ENCODE measurements at places on chromosomes 7 and 10.

GRCh38 chr10:106819490-106819889, 345.0 kb downstream of the SORCS1 start:
- DNase-seq = no peak

DNA sequence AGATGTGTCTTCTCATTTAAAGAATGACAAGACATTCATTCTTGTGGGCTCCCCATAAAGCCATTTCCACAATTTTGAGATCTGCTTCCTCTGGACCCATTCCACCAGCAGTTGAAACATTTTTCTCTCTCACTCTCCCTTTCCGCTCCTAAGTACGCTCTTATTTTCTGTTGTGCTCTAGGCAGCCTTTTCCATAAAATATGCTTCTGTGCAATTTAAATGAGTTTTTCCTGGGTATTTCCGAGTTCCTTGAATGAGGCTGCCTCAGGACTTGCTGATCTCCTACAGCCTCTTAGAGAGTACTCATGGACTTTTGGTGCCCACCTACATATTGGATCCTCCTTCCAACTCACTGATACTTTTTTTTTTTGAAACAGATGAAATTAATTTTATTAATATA, 23.6 kb upstream of the AKR1D1 start:
- DNase-seq = no peak

GRCh38 chr10:123562387-123562786, 103.8 kb upstream of the GPR26 start:
- no peak for DNase-seq

DNA sequence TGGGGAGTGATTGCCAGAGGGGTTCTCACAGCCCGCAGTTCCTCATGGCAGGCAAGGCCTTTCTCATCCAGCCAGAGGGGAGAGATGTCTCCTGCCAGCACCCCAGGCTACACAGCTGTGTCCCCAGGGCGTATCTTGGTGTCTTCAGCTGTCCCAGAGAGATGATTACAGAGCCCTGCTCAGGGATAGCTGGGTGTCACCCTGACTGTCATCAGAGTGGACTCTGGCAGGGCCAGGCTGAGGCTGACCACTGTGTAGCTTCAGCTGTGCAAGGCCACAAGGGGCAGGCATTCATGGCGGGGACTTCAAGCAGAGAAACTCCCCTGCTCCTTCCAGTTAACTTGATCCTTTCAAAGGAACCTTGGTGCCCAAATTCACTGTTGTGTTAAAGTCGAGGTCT, 124.2 kb downstream of the RGS10 start:
- DNase-seq = no peak

DNA sequence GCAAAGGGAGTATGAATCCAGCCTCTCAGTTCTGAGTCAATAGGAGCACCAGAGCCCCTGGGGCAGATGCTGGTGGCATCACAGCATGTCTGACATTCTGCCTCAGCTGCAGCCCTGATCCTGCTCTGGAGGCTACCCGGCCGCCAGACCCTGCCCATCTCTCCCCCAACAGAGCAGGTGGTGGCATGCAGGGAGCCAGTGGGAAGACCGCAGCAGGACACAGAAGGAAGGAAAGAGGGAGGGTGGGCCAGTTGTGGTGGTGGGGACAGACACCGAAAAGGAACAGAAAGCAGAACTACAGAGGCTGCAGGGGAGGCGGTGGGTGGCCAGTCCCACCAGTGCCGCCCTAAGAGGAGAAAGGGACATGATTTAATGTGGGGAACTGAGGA, 35.3 kb downstream of the BLNK start:
- no peak for DNase-seq

DNA sequence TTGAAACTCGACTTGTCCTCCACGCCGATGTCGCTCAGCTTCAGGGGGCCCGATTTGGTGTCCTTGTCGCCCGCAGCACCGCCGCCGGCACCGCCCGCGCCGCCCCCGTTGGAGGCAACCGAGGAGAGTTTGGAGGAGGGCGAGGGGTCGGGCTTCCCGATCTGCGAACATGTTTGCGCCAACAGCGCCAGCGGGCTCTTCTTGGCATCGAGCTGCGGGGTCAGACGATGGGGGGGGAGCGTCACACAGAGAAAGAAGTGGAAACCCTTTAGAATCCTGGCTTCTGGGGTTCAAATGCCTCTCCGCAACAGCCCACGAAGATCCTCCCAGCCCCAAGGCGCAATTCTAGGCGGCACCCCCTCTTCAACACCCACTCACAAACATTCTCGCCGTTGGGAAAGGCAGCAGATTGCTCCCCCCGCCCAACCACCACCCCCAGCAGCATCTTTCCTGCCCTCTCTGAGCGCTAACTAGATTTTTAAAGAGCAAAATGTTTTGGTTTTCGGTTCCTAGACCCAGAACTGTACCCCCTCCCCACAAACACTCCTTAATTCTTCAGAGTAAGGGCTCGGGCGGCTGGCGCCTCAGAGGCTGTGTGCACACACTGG, 1.3 kb downstream of the ZNF503 start:
- DNase-seq = no peak

- no peak for DNase-seq
Observed at GRCh38 chr10:88659725-88660597, 4.3 kb upstream of the LIPF start.

- no peak for DNase-seq
Observed at GRCh38 chr10:61623161-61623560, 39.6 kb upstream of the CABCOCO1 start.

DNA sequence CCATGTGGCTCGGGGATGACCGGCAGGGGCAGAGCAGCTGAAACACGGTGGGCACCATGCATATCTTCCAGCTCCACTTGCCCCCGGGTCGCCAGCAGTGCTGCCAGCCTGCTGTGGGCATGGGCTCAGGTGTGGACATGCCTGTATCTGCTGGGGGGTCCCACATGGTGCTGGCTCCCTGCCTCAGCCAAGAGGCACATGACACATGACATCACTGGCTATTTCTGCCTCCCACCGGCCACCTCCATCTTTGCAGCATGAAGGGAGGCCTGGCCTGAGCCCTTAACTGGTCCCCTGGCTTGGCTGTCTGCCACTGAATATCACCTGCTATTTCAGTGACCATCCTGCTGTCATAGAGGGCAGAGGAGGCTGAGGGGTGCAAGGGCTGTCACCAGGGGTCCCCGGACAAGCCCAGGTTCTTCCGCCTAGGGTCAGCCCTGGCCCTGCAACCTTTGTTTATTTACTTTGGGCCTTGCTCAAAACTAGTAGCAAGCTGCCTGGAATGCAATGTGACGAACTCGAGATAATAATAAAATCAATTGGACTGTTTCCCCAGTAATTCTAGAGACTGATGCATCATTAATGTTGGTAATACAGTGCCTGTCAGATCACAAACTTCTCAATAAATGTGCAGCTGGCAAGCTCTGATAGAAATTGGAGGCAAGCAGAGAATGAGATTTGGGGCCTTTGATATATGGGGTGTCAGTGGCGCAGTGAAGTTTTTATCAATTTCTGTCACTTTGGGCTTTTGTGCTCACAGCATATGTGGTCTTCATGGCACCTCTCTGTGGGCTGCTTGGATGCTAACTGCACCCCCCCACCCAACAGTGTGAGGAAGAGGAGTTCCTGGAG, 28.5 kb downstream of the ZMIZ1 start:
- no peak for DNase-seq

DNA sequence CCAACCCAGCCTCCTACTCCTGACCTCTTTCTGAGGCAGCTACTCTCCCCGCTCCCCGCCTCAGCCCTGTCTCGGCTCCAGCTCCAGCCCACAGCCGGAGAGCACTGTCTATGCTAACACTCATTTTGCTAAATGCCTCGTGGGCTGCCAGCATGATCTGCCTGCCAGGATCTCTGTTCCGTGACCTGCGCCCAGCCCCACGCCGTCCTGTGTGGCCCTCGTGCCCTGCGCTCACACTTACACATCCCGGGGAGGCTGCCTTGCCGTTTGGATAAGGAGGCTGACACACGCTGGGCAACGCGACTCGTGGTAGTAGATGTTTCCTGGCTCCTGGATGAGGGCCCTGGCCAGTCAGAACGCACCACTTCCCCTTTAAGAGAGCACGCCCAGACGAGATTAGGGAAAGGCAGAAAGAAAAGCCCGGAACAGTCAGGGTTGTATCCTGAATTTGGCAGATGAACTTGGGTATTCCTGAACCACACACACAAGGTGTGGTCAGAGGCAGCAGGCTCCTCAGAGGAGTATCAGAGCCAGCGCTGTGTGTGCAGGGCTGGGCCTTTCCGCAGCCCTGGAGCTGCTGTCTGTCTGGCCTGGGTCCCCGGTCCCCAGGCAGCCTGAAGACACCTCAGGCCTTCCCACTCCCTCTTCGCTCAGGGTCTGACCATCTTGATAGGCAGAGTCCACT, 97.7 kb upstream of the EFCAB10 start:
- DNase-seq = no peak

- DNase-seq = no peak
Observed at GRCh38 chr7:139972029-139972428, 90.7 kb downstream of the PARP12 start.

DNA sequence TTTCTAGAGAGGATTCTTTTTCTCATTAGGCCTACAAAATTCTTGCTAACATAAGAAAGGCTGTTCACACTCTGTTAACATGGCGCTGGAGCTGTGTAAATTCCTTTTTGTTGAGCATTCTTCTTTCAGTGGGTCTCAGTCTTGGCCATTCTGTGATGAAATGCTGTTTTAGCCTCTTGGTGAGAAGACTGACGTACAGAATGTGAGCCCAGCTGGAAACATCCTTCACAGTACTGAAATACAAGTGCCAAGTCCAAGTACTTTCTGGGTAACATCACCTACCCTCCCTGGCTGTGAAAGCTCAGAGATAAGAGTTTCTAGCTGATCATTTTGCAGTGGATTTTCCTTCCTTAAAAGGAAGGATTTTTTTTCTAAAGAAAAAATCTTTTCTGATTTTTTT, 231.8 kb downstream of the AHR start:
- no peak for DNase-seq

GRCh38 chr10:79236433-79236765, 110.9 kb upstream of the PPIF start:
- no peak for DNase-seq

DNA sequence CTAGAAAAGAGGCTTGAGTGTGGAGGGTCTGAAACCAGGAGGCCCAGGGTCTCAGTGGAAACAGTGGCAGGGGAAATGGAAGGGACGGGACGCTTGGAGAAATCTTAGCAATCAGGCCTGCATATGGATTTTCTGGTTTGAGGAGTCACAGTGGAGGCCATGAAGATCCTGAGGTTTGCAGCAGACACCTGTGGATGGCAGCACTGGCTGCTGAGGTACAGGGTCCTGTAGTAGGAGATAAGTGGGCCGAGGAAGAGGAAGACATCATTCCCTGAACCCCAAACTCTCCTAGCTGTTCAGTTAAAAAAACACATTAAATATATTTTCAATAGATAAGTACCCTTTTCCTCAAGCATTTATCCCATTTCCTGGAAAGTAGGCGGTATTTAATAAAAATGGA, 208.8 kb upstream of the IGFBP3 start:
- no peak for DNase-seq

DNA sequence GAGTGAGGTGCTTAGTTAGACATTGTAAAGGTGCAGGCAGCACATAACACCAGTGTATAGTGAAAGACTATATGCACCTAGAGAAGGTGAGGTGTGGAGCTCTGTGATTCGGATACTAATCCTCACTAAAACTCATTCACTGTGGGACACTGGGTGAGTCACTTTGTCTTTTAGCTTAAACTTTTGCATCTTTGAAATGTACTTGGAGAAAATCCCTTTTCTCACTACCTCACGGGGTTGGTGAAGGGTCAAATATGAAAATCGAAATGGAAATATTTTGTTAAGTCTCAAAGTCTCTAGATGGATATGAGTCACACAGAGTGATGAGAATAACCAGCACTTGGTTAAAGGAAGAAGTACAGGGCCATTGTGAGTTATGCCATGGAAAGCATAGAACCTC, 38.0 kb downstream of the MDFIC start:
- DNase-seq = no peak

- no peak for DNase-seq
Observed at GRCh38 chr7:138519061-138519798, 59.2 kb downstream of the TRIM24 start.

GRCh38 chr7:51219261-51219988, 97.2 kb downstream of the COBL start:
- DNase-seq = no peak

DNA sequence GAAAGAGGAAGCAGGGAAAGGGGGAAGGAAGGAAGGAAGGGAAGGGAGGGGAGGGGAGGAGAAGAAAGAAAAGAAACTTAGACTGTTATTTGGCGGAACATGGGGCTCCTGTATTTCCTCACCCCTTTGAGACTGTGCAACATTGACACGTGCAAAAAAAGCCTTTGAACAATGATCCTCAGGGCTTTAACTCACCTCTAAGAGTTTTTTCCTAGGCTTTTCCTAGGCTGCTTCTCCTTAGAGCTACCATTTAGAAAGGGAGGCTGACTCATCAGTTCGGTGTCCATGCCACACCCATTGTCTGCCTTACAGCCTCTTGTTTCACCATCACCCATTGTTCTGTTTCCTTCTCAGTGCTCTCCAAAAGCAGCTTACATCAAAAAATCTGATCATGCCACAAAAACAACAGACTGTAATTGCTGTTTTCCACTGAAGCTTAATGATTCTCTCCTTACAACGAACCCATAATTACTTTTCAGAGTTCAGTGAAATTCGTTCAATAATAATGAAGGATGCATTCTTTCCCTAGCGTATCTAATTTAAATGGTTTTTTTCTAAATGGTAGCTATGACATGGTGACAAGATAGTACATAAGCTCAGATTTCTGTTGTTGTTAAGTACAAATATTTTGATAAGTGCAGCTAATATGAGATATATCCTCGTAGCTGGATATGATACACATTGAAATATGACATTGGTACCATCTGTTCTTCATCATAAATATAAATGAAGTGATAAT, 90.8 kb downstream of the PRLHR start:
- no peak for DNase-seq

GRCh38 chr10:104336821-104337467, 1.3 kb downstream of the ITPRIP start:
- no peak for DNase-seq

DNA sequence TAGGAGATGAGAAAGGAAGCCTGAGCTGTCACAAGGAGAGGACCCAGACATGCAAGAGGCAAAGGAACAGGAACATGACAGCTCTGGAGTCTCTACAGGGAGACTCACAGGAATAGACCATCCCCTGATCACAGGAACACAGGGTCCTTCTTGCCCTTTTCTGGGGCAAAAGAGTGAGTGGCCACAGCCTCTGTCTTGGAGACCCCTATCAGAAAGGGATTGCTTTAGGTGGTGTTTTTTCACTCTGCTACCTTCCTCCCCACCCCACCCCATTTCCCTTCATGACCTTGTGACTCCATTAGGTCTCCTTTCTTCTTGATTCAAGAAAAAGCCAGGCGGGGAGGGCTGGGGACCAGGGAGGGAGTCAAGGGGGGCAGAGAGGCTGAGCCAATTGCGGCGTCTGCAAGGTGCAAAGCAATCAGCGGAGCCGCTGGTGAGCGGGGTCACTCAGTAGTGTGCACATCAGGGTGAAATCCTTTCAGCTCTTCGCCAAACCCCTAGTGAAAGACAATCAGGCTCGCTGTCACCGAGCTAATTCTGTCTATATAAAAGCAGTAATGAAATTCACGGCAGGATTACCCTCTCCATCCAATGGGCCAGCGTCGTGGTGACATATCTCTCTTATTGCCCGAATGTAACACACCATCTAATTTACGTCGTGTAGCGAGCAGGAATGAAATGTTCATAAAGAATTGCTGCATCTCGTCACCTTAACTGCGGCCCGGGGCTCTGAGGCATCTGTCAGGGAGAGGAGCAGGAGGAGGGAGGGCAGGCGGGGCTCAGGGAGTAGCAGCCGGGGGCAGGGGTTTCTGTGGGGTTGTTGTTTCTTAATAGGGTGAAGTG, 31.5 kb upstream of the BTRC start:
- DNase-seq = no peak

- DNase-seq = no peak
Observed at GRCh38 chr7:117772421-117772820, 100.8 kb downstream of the CTTNBP2 start.

All from T-helper 22 cell (primary cell).